ENCODE measurements at places on chromosomes 11 and 22.

- peak; percentile 88 for DNase-seq
Measured at GRCh38 chr11:26778000-26778757, 56.3 kb upstream of the SLC5A12 start.

DNA sequence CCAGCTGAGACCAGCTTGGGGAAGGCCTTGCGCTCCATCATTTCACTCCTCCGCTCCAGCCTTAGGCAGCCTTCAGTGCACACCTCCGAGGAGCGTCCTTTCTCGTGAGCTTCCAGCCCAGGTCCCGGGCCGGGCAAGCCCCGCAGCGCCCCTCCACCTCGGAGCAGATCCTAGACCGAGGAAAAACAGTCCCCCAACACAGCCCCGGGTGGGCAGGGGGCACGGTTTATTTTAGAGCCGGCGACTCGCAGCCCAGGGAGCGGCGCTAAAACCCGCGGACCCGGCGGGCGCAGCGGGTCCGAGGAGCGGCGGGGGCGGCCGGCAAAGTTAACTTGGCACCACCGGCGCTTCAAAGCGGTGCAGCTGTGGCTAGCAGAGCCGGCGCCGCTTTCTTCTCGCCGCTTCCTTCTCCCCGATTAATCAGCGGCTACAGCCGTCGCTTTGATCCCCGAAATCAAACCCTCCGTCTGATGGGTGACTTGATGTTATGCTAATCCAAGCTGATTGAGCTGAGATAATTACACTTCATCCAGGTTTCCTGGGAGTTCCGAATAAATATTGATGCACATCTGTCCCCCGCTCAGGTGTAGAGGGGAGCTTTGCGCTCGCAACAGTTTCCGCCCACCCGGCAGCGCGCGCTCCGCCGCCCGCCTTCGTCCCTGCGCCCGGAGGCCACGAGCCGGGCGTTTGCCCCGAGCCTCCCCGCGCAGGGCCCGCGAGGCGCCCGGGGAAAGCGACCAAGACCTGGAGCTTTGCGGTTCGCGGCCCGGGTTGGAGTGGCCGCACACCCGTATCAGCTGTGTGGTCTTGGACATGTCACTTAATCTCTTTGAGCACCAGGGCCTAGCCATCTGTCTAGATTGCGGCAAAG is 192.7 kb downstream of the BUD13 start:
- no peak for DNase-seq

DNA sequence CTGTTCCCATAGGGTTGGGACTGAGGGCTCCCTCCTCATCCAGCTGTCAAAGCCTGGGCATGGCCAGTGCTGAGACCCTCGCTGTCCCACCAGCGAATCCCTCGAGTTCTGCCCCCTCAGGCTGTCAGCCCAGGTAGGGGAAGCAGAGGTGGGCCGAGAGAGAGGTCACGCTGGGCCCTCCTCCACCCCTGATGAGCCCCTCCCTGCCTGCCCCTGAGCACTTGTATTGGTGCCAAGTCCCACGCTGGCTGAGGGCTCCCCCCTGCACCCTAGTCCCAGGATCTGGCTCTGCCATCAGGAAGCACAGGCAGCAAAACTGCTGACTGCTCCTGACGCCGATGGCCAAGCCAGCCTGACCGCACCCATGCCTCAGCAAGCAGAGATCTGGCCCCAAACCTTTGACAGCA is 3.3 kb downstream of the PRR33 start:
- DNase-seq = no peak

GRCh38 chr11:20051469-20052399 is 108.5 kb downstream of the DBX1 start:
- no peak for DNase-seq

- no peak for DNase-seq
Measured at GRCh38 chr11:8243458-8243857, 20.2 kb downstream of the LMO1 start.
